SW 1271 (cell line): ENCODE measurements at places on chromosomes 7 and 10.
A peak's percentile ranks its signal among the peaks of the same experiment; 100 is the strongest.

- DNase-seq: peak; percentile 65
Measured at GRCh38 chr7:129949292-129950133, 3.2 kb downstream of the UBE2H start.

DNA sequence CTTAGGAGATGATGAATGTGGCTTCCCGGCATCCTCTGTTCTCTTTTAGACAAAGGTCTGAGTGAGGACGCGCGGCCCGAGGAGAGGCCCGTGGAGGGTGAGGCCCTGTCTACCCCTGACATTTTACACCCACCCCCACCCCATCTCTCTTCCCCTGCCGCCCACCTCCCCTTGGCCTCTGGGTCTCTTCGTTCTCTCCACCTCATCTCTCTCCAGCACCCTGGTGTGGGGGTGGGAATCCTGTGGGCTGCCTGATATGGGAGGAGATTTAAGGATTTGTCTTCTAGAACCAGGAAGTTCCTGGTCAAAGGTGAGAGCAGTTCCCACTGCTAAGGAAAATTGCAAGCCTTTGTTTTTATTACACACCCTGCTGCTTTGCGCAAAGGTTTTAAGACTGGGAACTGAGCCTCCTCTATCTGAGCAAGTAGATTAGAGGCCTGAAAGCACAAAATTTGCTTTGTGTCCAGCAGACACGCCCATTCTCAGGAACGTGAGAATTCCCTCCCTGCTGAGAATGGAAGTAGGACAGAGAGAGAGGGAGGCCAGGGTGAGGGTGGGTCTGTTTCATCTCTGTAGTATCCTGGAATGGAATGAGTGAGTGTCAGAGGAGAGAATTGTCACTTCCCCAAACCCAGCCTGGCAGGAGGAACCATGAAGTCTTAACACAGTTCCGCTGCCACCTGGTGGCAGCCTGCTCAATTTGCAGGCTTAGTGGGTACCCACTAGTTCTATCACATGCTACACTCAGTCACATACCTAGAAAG, 91.2 kb downstream of the GTF2IRD1 start:
- no peak for DNase-seq

GRCh38 chr7:96786261-96786997, 76.8 kb upstream of the SEM1 start:
- no peak for DNase-seq

DNA sequence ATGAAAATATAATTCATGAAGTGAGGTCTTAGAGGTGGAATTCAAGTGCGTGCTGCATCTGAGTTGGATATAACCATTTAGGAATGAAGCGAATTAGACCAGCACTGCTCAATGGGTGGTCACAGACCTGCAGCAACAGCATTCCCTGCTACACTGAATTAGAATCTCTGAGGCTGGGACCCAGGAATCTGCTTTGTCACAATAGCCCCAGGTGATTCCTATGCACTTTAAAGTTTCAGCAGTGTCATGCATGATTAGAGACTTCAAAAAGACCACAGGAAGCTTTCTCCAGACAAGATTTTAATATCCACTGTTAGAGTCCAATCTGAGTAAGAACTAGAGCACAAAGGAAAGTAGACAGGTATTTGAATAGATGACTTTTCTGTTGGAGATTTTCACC, 352.8 kb upstream of the VSTM2A start:
- DNase-seq: no peak

- DNase-seq: no peak
Measured at GRCh38 chr10:44380829-44381600, 3.9 kb downstream of the CXCL12 start.

- no peak for DNase-seq
Measured at GRCh38 chr7:157431951-157432540, 95.2 kb downstream of the DNAJB6 start.

GRCh38 chr7:24858108-24858977, 101.1 kb upstream of the GSDME start:
- no peak for DNase-seq
